ENCODE measurements at places on chromosomes 16 and 17.

GRCh38 chr17:32903774-32904673 lies 23.9 kb upstream of the TMEM98 start:
- no peak for DNase-seq

- DNase-seq = peak; percentile 37
These were observed 8.6 kb upstream of the UBE2I start for GRCh38 chr16:1300664-1301476.

GRCh38 chr16:81542609-81543570 lies 98.3 kb downstream of the CMIP start:
- no peak for DNase-seq

GRCh38 chr17:57940231-57940630 lies 15.0 kb downstream of the CUEDC1 start:
- DNase-seq = no peak

DNA sequence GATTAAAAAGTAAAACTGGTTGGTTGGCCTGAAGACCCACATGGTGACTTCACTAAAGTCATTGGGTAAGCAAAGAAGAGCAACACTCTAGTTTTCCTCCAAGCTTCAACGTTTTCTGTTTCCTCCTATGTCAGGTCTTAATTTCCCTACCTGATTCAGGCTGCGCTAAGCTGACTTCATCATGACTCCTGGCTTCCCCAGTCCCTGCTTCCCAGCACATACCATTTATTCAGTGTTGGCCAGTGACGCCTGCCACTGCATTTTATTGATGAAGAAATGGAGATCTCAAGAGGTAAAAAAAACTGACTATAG lies 645.3 kb downstream of the WWOX start:
- no peak for DNase-seq

DNA sequence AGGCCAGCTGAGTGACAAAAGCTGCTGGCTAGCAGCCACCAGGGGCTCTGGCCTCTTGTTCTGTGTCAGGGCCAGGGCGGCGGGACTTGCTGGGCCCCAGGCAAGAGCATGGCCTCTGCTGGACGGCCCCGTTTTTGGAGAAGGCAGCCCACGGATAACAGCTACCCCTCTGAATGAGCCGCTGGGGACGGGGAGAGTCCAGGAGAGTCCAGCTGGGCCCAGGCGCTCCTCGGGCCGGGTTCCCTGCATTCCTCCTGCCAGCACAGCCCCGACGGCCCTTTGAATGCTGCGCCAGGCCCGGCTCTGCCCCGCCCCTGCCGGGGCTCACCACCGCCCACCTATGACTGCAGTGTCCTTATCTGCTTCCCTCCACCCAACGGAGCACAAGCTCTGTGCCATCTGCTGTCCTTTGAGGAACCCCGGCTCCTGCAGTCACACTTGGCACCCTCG lies 33.4 kb downstream of the SLC7A5 start:
- no peak for DNase-seq

- no peak for DNase-seq
These were observed 17.6 kb upstream of the PEMT start for GRCh38 chr17:17609121-17609520.

DNA sequence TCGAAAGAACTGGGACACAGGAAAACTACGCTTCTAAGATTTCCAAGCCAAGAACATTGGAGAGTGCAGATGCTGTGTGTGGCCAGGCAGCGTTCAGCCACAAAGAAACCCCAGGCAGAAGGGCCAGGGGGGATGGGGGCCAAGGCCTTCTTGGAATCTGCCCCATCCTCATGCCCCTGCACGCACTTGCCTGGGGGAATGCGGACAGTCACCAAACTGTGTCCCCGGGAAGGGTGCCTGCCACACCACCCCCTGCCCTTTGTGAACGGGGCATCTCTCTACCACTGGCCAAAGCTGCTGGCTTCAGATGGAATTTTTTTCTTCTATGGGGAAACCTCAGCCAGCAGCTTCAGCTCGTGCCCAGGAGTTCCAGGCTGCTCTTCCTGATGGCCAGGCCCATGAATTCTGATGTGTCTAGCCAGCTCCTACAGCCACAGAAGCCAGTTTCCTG lies 32.0 kb upstream of the DNAH17 start:
- no peak for DNase-seq

DNA sequence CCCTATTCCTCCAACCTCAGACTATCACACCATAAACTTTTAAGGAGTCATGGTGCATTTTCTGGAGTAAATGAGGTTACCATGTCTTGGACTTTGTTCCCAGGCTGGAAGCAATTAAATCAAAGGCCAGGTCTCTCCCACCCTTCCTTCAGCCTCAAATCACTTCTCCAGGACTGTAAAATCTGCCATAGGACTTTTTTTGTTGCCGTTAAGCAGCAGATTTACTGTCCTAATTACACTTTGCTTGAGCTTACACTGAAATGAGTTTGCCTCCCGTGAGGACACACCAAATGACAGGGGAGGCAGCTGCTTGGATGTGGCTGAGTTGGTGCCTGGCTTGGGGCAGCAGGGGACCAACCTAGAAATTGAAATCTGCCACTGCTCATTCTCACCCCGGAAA lies 14.7 kb downstream of the DCAKD start:
- no peak for DNase-seq

- peak; percentile 56 for DNase-seq
These were observed 12.2 kb downstream of the DEXI start for GRCh38 chr16:10929853-10930754.

GRCh38 chr16:55350984-55351383 lies 27.0 kb downstream of the IRX6 start:
- DNase-seq = no peak

DNA sequence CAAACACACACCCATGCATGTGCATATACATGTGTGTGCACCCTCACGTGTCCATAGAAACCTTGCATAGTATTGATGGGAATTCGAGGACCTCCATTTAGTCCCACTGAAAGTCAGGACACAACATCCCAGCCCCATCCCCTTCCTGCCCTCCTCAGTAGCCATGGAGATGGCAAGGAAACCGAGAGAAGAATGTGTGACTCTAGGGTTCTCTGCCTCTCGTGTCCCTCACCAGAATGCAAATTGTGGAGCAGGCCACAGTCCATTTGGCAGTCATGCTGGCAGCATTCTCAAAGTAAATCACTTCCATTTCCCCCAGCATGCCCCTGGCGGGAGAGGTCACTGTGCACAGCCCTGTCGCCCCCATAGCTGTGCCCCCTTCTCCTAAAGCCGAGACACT lies 141.1 kb downstream of the MSI2 start:
- no peak for DNase-seq

GRCh38 chr17:13030056-13030455 lies 12.2 kb upstream of the ELAC2 start:
- no peak for DNase-seq

DNA sequence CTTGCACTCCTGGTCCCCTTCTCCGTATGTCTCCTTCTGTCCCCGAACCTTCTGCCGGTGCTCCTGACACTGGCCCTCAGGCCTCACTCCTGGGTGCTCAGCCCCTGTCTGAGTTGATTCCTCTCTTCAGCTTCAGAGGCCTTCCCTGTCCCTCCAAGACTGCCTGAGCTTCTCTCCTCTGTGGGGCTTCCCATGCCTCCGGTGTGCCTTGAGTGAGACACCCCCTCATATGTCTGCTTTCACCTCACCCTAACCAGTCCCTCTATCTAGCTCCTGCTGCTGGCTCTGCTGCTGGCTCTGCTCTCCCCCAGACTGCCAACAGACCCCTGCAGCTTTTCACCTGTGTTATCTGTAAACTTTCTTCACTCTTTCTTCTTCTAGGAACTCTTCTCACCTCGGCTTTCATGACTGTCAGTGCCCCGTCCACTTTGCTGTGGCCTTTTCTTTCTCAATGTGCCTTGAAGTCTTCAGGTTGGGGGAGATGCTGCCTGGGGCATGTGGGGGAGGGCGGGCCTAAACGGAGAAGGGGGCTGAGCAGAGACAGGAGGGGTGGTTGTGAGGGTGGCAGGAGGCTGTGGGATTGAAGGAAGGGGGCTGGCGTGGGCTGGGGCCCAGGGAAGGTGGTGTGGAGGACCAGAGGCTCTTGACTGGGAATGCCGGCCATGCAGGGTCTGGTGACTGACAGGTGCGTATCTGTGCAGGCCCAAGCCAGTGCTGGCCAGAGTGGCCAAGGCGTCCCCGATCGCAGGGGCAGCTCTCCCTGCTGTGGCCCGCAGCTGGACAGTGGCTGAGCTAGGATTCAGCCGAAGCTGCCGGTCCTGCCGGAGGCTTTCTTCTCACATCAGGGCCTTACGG lies 81.3 kb downstream of the METRNL start:
- no peak for DNase-seq

DNA sequence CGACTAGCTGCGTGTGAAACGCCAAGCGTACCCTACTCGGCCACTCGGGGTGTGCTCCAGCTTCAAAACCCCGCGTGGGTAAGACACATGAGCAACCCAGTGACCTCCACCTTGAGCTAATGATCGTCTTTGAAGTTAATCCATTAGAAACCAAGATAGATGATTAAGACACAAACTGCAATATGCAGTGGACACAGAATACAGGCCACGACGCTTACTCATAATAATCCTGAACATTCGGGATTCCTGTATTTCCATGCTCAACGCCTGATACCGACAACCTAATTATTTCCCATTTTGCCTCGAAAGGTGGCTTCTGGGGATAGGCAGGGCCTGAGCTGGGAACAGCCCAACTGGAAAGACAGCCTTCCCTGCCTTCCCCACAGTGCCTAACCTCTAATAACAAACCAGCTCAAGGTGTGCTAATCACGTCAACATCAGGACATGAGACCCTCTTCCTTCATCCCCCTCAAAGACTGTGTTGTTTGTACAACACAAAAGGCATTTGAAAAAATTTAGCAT lies 504 bp upstream of the COPRS start:
- DNase-seq = no peak

GRCh38 chr16:64174327-64174726 lies 947.5 kb downstream of the CDH11 start:
- DNase-seq = no peak

GRCh38 chr17:50881182-50881581 lies 15.0 kb upstream of the TOB1 start:
- DNase-seq = no peak

DNA sequence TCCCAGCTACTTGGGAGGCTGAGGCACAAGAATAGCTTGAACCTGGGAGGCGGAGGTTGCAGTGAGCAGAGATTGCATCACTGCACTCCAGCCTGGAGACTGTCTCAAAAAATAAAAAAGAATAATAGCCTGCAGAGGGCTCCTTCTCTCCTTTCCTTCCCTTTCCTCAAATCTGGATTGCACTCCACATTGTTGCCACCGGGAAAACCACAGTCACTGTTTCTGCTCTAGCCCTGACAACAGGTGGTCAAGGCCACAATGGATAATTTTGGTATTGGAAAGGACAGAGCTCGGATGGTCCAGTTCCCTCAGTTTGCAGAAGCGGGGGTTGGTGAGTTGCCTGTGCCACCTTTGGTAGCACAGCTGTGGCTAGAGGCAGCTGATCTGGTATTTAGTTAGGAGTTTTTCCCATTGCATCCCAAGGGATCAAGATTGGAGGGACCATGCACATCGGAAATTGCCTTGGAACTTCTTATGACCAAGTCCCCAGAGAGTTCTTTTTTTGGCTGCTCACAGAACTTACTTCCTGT lies 44.7 kb upstream of the PRSS54 start:
- DNase-seq = no peak

DNA sequence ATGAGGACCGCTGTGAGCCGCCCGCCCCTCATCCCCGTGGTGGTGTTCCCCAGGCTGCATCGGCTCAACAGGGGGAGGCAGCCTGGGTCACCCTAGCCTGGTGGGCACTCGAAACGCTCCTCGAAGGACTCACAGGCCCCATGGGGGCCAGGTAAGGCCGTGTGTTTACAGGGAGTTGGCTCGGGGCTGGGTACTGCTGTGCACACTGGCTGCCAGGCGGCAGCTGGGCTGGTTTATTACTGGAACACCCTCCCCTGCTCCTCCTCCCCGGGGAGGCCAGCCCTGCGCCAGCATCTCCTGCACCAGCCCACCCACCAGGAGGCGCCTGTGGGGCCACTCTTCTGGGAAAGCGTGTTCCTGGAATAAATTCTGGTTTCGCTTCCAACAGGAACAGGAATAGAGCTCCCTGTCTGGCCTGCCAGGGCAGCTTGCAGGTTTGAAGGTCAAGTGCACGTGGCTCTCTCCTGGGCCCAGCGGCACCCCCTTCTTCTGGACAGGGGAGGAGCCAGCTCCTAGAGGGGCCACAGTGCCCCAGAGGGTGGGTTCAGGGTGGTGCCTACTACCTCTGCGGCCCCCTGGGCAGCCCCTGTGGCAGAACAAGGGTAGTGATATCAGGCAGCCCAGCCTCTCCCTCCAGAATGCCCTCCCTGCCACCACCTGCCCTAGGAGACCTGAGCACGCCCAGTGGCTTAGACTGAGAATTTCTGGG lies 11.3 kb downstream of the MCRIP1 start:
- no peak for DNase-seq

GRCh38 chr16:60279061-60279665 lies 1545.0 kb upstream of the GOT2 start:
- no peak for DNase-seq
